ENCODE measurements at places on chromosomes 5 and 9. TPM values are rescaled to one million over a fixed set of nuclear protein-coding genes. Genes with fewer than 3 reads are reported as not detected.

DNA sequence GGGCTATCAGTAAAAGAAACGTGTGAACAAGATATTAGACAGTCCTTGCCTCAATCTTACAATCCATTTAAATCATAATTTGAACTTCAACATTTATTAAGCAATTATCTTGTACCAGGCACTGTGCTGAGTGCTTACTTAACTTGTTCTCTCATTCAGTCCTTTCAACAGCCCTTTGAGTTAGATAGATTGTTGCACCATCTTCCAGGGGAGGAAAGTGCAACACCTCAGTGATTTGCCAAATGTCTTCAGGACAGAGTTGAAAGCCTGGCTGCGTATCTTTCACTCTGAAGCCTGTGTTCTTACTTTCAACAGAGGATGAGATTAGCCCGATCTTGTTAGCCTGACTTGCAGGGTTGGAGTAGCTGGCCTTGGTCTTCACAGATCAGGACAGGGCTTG is 34.2 kb upstream of the SUB1 start:
- H3K4me1 ChIP-seq, result no peaks in the 10 kb centered on the region
- no peak overlapping the region for H3K4me3 ChIP-seq
- DNase-seq, result no peak
- H3K27ac ChIP-seq, result no peak overlapping the region
- no peaks in the 10 kb centered on the region for H3K36me3 ChIP-seq

DNA sequence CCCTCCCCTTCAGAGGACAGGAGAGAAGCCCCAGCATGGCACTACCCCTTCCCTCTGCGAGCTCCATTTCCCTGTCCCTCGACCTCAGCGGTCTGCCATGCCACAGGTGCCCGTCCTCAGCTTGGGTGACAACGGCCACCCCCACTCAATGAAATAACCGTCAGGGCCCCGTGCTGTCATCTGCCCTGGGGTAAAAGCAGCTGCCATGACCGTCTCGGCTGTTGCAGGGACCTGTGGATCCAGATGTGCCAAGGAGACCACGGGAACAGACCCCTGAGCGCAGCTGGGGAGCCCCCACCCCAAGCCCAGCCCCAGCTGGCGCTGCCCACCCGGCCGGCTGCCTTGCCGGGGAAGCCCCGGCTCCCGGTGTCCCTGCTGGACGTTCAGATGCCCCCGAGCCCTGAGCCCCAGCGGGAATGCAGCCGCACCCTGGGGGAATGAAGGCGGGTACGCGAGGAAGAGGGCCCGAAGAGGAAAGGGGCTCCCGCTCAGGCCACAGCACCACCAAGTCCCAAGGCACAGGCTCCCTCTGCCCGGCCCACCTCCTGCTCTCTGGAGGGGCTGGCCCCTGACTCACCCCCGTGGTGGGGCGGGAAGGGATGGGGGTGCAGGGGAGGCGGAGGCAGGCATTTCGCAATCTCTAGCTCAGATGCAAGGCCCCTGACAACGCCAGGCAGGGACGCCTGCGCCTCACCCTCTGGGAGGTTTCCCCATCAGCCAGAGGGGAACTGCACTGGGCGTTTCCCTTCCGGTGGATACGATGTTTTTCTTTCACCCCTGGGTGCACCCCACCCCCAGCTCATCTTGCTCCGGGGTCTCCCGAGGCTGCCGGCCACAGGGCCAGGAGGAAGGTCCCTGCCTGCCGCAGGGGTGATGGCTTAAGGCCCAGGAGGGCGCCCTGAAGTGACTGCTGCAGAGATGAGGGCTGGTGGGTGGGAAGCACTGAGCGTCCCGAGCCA is 49.2 kb downstream of the NACC2 start:
- peaks cover 41% of the 10 kb centered on the region for H3K4me1 ChIP-seq
- peak; percentile 9 for DNase-seq
- peaks cover 5% of the 10 kb centered on the region for H3K27me3 ChIP-seq
- peaks cover 25% of the 10 kb centered on the region for H3K36me3 ChIP-seq

- DNase-seq, result peak; percentile 70
- peaks cover 19% of the 10 kb centered on the region for H3K4me1 ChIP-seq
- peak overlapping the region; percentile 29 for H3K27ac ChIP-seq
- H3K36me3 ChIP-seq, result peaks cover 4% of the 10 kb centered on the region
- H3K27me3 ChIP-seq, result no peaks in the 10 kb centered on the region
- no peak overlapping the region for H3K4me3 ChIP-seq
Observed at GRCh38 chr5:160271396-160271795, 41.0 kb downstream of the CCNJL start.

DNA sequence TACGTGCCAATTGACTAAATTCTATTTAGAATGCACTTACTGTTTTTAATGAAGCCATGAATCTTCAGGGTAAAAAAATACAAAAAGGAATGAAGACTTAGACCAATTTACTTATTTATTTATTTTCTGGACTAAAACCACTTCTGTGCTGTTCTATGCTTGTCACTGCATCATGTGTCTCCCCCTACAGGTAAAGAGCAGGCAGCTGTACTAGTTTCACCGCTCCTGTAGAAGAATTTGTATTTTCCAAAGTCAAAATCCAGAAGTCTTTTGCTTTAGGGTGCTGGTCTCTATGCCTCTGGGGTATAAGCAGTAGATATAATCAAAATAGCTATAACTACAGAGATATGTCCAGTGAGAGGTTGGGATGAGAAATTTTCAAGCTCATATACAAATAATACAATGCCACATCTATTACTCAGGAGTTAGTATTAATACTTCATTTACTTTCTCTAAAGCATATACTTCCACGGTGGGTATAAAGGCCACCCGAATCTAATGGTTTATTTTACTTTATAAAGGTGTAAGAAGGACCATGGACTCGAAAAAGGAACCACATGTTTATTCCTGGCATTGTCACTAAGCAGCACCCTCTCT is 591.5 kb downstream of the RAB3C start:
- no peaks in the 10 kb centered on the region for H3K27me3 ChIP-seq
- H3K4me3 ChIP-seq, result no peak overlapping the region
- H3K4me1 ChIP-seq, result no peaks in the 10 kb centered on the region
- no peak overlapping the region for H3K27ac ChIP-seq
- peak; percentile 82 for DNase-seq

DNA sequence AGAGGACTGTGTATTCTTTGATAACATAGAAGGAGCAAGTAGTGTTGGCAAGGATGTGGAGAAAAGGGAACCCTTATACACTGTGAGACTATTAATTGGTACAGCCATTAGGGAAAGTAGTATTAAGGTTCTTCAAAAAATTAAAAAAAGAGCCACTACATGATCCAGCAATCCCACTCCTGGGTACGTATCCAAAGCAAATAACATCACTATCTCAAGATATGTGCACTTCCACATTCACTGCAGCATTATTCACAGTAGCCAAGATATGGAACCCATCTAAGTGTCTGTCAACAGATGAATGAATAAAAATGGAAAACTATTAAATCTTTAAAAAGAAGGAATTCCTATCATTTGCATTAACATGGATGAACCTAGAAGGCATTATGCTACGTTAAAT is 693.2 kb upstream of the RIOK2 start:
- no peaks in the 10 kb centered on the region for H3K27me3 ChIP-seq
- no peaks in the 10 kb centered on the region for H3K4me1 ChIP-seq
- H3K36me3 ChIP-seq, result no peaks in the 10 kb centered on the region
- no peak overlapping the region for H3K4me3 ChIP-seq
- no peak overlapping the region for H3K27ac ChIP-seq

Gene GLRX
- total RNA-seq, result 5.9 TPM

DNA sequence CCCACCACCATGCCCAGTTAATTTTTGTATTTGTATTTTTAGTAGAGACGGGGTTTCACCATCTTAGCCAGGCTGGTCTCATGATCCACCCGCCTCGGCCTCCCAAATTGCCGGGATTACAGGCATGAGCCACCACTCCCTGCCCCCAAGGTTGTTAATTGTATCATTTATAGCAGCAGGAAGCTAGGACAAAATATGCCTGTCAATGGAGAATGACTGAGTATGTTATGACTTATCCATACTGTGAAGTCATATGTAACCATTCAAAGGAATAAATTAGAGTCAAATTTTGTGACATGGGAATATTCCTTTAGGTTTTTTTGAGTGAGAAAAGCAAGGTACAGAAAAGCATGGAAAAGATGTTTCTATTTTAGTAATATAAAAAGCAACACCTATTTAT is 3.9 kb upstream of the DAB2 start:
- H3K4me1 ChIP-seq, result peaks cover 8% of the 10 kb centered on the region
- H3K27me3 ChIP-seq, result no peaks in the 10 kb centered on the region
- no peaks in the 10 kb centered on the region for H3K36me3 ChIP-seq
- no peak for DNase-seq

Gene GNAQ
- 19.7 TPM for total RNA-seq

Gene PCDHGC3
- total RNA-seq, result 52.7 TPM

DNA sequence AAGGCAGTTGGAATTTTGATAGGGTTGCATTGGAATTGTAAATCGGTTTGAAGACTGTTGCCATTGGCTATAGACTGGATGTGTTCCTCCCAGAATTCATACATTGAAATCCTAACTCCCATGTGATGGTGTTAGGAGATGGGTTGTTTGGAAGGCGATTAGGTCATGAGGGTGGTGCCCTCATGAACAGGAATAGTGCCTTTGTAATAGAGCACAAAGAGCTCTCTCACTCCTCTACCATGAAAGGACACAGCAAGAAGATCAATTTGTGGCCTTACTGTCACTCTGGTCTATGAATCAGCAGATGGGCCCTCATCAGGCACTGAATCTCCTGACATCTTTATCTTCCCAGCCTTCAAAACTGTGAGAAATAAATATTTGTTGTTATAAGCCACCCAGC is 133.2 kb downstream of the PARP8 start:
- no peaks in the 10 kb centered on the region for H3K36me3 ChIP-seq
- H3K27me3 ChIP-seq, result no peaks in the 10 kb centered on the region
- no peak overlapping the region for H3K27ac ChIP-seq
- no peak for DNase-seq
- no peak overlapping the region for H3K4me3 ChIP-seq

DNA sequence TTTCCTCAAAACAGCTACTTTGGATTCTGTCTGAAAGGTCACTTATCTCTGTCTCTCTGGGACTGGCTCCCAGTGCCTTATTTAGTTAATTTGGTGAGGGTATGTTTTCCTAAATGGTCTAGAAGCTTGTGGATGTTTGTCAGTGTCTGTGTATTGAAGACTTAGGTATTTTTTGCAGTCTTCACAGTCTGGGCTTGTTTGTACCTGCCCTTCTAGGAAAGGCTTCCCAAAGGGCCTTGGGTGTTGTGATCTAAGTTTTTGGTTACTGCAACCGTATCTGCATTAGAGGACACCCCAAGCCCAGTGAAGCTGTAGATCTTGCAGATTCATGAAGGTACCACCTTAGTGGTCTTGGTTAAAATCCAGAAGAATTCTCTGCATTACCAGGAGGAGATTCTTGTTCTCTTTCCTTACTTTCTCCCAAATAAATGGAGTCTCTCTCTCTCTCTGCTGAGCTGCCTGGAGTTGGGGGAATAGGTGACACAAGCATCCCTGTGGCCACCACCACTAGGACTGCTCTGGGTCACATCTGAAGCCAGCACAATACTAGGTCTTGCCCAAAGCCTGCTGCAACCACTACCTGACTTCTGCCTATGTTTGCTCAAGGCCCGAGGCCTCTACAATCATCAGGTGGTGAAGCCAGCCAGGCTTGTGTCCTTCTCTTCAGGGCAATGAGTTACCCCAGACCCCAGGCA is 17.8 kb upstream of the CCNB1 start:
- no peak overlapping the region for H3K27ac ChIP-seq
- H3K27me3 ChIP-seq, result no peaks in the 10 kb centered on the region
- no peak overlapping the region for H3K4me3 ChIP-seq
- no peak for DNase-seq

Gene LRRC26
- total RNA-seq, result not detected

- no peak for DNase-seq
- peaks cover 36% of the 10 kb centered on the region for H3K4me1 ChIP-seq
- no peak overlapping the region for H3K4me3 ChIP-seq
- no peaks in the 10 kb centered on the region for H3K36me3 ChIP-seq
- H3K27ac ChIP-seq, result no peak overlapping the region
- no peaks in the 10 kb centered on the region for H3K27me3 ChIP-seq
Observed at GRCh38 chr9:133910855-133911514, 81.1 kb downstream of the VAV2 start.

Gene LIX1
- 5.3 TPM for total RNA-seq

Gene CNTFR
- total RNA-seq, result 22.1 TPM

- H3K36me3 ChIP-seq, result no peaks in the 10 kb centered on the region
- H3K4me3 ChIP-seq, result no peak overlapping the region
- H3K4me1 ChIP-seq, result peaks cover 4% of the 10 kb centered on the region
- no peak overlapping the region for H3K27ac ChIP-seq
Observed at GRCh38 chr9:76887003-76887821, 18.7 kb downstream of the PRUNE2 start.

GRCh38 chr5:33685873-33686755 is 205.7 kb downstream of the ADAMTS12 start:
- no peak overlapping the region for H3K4me3 ChIP-seq
- H3K27ac ChIP-seq, result no peak overlapping the region
- H3K27me3 ChIP-seq, result no peaks in the 10 kb centered on the region
- peaks cover 3% of the 10 kb centered on the region for H3K4me1 ChIP-seq

- H3K27me3 ChIP-seq, result peaks cover 2% of the 10 kb centered on the region
- no peaks in the 10 kb centered on the region for H3K4me1 ChIP-seq
- H3K4me3 ChIP-seq, result no peak overlapping the region
- no peak overlapping the region for H3K27ac ChIP-seq
- H3K36me3 ChIP-seq, result no peaks in the 10 kb centered on the region
Observed at GRCh38 chr5:2111569-2112105, 228.9 kb upstream of the IRX4 start.

- H3K36me3 ChIP-seq, result peaks cover 42% of the 10 kb centered on the region
- no peaks in the 10 kb centered on the region for H3K4me1 ChIP-seq
- no peak overlapping the region for H3K4me3 ChIP-seq
- no peak overlapping the region for H3K27ac ChIP-seq
Observed at GRCh38 chr9:124934290-124934689, 6.6 kb downstream of the GOLGA1 start.

- no peak overlapping the region for H3K4me3 ChIP-seq
- no peaks in the 10 kb centered on the region for H3K27me3 ChIP-seq
- H3K27ac ChIP-seq, result no peak overlapping the region
- H3K4me1 ChIP-seq, result peaks cover 2% of the 10 kb centered on the region
Observed at GRCh38 chr9:12884736-12885395, 110.0 kb downstream of the LURAP1L start.

GRCh38 chr5:179139936-179140235 is 79.7 kb downstream of the ZNF354C start:
- H3K27ac ChIP-seq, result no peak overlapping the region
- no peaks in the 10 kb centered on the region for H3K27me3 ChIP-seq
- no peaks in the 10 kb centered on the region for H3K36me3 ChIP-seq
- H3K4me3 ChIP-seq, result no peak overlapping the region
- no peak for DNase-seq

Measured in muscle of leg (tissue), 16 donors.